Smooth muscle cell of trachea (primary cell): ENCODE measurements at places on chromosomes 4 and X. TPM values are rescaled to one million over a fixed set of nuclear protein-coding genes. Genes with fewer than 3 reads are reported as not detected.

ARX gene
- not detected in 2 replicates for total RNA-seq

NLGN3 gene
- total RNA-seq, result 1.3 and 2.3 TPM in 2 replicates

APEX2 gene
- 7.9 and 8.4 TPM in 2 replicates for total RNA-seq

NUP62CL gene
- 0.17 and 0.29 TPM in 2 replicates for total RNA-seq

MAGED4B gene
- 44.5 and 53.1 TPM in 2 replicates for total RNA-seq

MBNL3 gene
- total RNA-seq, result 3.0 and 5.7 TPM in 2 replicates

KLKB1 gene
- total RNA-seq, result 0.17 TPM in 1 of 2 replicates, not detected in the other

RXFP1 gene
- total RNA-seq, result 0.73 and 0.83 TPM in 2 replicates

MAGEB1 gene
- not detected in 2 replicates for total RNA-seq

ABCD1 gene
- total RNA-seq, result 15.7 and 26.0 TPM in 2 replicates

CPLX1 gene
- total RNA-seq, result 0.17 TPM in 1 of 2 replicates, not detected in the other

PPP1R3F gene
- total RNA-seq, result 2.8 and 14.9 TPM in 2 replicates

ATP2B3 gene
- under 0.01 TPM in 1 of 2 replicates, not detected in the other for total RNA-seq

BGN gene
- 10.5 and 57.7 TPM in 2 replicates for total RNA-seq

ETNPPL gene
- not detected in 2 replicates for total RNA-seq

HDX gene
- 4.9 and 5.1 TPM in 2 replicates for total RNA-seq

SSX4B gene
- not detected in 2 replicates for total RNA-seq

RIPPLY1 gene
- not detected in 2 replicates for total RNA-seq

FRYL gene
- 39.9 and 61.7 TPM in 2 replicates for total RNA-seq

BMPR1B gene
- 0.50 and 1.6 TPM in 2 replicates for total RNA-seq

CRMP1 gene
- 0.50 TPM in 1 of 2 replicates, not detected in the other for total RNA-seq

CPE gene
- 9.2 and 30.8 TPM in 2 replicates for total RNA-seq

VCX2 gene
- not detected in 2 replicates for total RNA-seq
